PC-3 (cell line): ENCODE measurements at places on chromosomes 16 and 17. TPM values are rescaled to one million over a fixed set of nuclear protein-coding genes. Genes with fewer than 3 reads are reported as not detected.

Gene NGFR
- total RNA-seq: 0.29 TPM in 1 of 2 replicates, not detected in the other

Gene KRT33A
- total RNA-seq: not detected in 2 replicates

Gene ITGAL
- not detected in 2 replicates for total RNA-seq

Gene VASN
- total RNA-seq: 12.2 and 13.6 TPM in 2 replicates

Gene TAT
- total RNA-seq: not detected in 2 replicates
